Sigmoid colon (tissue), 7 donors: ENCODE measurements at places on chromosomes 4 and X. TPM values are rescaled to one million over a fixed set of nuclear protein-coding genes. Genes with fewer than 3 reads are reported as not detected.

The FBXO8 gene
- 45.1 TPM for total RNA-seq

The ANOS1 gene
- 0.55 TPM for total RNA-seq

DNA sequence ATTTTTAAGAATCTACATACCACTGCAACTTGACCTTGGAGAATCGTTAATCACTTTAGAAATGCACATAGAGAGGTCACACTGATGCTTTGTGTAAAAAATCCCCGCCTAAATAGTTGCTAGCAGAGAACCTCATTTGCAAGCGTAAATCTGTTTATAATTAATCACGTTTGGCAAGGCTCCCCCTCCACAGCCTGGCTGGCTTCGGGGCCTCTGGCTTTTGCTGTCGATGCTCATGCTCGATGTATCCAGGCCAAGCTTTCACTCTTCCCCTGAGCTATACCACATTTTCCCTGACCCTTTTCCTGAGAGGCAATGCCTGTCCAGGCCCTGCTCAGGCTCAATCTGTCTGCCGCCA lies 23.4 kb downstream of the CYTL1 start:
- H3K4me1 ChIP-seq = peaks cover 22% of the 10 kb centered on the region
- no peaks in the 10 kb centered on the region for H3K36me3 ChIP-seq
- H3K27me3 ChIP-seq = no peaks in the 10 kb centered on the region
- peak; percentile 64 for DNase-seq

The ZNF711 gene
- total RNA-seq = 2.0 TPM

DNA sequence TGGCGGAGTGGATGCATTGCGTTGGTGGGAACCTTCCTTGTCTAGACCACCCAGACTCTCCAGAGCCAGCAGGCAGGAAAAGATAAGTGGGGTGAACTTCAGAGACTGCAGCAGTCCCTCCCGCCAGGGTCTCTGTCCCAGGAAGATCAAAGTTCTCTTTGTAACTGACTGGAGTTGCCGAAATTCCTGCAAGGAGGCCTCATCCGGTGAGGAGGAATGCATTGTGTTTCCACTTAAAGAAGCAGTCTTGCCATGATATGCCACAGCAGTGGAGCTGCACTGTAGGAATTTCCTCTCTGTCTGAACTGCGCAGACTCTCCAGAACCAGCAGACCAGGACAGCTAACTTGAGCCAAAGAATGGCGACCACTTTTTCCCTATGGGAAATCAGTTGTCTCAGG lies 1190.4 kb downstream of the TECRL start:
- no peak for DNase-seq
- no peaks in the 10 kb centered on the region for H3K36me3 ChIP-seq
- H3K4me1 ChIP-seq = no peaks in the 10 kb centered on the region
- no peak overlapping the region for H3K27ac ChIP-seq
